HL-60 (cell line): ENCODE measurements at places on chromosomes 1 and 21.

DNA sequence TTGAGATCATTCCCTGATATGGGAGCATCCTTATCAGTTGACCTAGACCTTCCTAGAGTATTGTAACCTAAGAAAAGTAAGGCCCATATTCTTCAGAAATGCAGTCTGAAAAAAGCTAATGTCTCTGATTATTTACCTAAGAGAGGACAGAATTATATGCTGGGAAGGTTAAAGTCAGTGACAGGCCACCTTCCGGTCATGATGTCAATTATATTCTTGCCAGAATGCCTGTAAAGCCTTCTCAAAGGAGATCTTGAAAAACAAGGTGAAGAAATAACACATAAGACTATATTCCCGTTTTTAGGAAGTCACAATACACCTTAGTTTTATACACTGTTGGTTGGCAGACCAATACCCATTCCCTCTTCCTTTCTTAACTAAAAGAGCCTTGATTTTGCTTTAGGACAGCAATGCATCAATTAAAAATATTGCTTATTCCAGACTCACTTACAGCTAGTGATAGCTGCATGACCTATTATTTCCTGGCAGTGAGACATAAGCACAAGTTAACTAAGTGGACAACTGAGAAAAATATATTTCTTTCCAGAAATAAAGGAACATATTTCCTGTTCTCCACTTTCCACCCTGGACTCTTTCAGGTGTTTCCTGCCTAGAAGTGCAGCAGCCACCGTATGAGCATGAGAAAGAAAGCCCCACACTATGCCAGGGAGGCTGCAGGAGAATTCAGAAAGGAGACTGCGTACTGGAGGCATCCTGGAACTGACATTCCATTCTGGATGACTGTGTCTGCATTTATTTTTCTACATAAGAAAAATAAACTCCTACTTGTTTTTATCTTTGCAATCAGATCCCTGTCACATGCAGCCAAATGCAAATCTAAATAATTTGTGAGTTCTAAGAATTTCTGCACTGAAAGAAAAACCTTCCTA, 332.9 kb upstream of the PTBP2 start:
- DNase-seq: no peak

- no peak for DNase-seq
Measured at GRCh38 chr1:30476911-30477459, 246.4 kb downstream of the MATN1 start.

DNA sequence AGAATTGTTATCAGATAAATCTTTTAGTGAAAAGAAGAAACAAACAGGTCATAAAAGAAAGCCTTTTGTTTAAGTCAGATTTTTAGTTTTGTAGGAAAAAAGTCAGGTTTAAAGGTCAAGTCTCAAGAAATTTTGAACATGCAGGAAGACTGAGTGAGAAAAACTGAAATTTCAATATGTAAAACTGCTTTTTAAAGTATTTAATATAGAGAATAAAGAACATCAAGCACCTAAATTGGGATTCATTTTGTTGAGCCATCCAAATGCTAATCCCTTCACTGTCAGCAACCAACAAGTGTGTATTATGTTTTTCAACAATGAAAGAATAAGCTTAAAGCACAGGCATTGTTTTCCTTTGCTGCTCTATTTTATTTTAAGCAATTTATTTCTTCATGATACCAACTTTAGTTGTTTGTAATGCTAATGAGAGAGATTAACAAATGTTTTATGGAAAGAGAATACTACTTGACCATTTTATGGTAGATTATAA, 114.9 kb upstream of the SERTAD4 start:
- DNase-seq: no peak

- no peak for DNase-seq
Measured at GRCh38 chr21:35244514-35244913, 195.4 kb upstream of the RUNX1 start.

GRCh38 chr1:226901421-226901820, 31.0 kb downstream of the PSEN2 start:
- DNase-seq: no peak
